ENCODE measurements at places on chromosomes 1 and 21.
A peak's percentile ranks its signal among the peaks of the same experiment; 100 is the strongest.

- no peak for DNase-seq
Measured at GRCh38 chr1:113141650-113142473, 68.9 kb downstream of the LRIG2 start.

DNA sequence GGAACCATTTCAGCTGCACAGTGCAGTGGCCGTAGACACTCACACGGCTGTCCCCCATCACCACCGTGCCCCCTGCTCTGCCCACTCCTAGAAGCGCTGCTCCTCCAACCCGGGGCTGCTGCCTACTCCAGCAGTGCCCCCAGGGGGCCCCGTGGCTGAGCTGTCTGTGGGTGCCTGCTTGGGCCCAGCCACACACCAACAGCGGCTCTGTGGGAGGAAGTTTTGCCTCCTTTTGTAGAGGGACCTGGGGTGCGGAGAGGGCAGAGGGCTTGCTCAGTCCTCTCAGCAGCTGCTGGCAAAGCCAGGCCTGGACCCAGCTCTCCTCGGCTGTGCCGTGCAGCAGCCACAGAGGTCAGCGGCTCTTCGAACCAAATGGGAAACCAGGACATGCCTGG is 11.4 kb upstream of the LRRC3 start:
- no peak for DNase-seq

- no peak for DNase-seq
Measured at GRCh38 chr21:21436012-21436534, 437.9 kb downstream of the NCAM2 start.

GRCh38 chr1:100627054-100627716 is 89.2 kb downstream of the GPR88 start:
- no peak for DNase-seq

DNA sequence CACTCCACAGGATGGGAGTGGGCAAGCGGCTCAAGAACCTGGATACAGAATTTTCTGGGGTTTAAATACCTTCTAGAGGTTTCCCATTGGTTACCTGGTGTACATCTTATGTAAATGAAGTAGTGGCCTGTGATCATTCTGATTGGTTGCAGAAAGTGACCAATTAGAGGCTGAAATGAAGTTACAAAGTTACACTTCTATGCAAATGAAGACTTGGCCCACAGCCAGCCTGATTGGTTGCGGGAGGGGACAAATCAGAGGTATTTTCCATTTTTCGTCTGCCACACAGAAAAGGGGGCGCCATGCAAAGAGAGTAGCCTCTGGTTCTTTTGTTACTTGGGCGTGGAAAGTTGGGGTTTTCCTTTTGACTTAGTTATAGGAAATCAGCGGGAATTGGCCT is 8.9 kb downstream of the KCNAB2 start:
- no peak for DNase-seq

DNA sequence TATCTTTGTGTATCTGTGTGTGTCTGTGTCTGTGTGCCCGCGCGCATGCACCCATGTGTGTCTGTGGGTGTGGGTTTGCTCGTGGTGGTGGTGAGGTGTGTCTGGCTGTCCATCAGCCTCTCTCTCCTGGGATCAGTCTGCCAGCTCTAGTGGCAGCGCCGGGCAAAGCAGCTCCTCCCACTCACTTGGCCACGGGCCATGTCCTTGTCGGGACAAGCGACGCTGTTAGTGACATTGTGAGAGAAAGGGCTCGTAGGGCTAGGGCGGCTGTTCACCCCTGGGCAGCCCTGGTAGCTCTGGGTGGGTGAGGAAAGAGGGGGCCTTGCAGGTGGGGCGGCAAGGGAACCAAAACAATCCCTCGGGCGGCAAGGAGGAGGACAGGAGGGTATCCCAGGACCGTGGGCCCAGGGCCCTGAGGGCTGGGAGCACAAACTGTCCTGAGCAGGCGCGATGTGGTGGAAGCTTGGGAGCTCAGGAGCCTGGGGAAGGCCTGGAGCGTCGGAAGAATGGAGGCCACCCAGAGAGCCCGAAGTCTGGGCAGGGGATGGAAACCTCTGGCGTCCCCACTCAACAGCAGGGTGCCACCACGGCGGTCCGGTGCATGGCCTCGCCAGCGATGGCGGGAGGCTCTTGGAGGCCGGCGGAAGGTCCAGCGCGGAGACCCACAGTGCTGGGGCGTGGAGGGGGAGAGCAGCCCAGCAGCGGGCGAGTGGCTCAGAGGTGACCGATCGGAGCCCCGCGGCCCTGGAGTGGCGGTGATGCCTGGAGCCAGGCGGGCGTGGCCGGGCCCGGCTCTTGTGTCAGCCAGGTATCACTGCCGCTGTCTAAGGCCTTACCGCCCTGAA is 140.5 kb downstream of the LIPI start:
- DNase-seq, result no peak

DNA sequence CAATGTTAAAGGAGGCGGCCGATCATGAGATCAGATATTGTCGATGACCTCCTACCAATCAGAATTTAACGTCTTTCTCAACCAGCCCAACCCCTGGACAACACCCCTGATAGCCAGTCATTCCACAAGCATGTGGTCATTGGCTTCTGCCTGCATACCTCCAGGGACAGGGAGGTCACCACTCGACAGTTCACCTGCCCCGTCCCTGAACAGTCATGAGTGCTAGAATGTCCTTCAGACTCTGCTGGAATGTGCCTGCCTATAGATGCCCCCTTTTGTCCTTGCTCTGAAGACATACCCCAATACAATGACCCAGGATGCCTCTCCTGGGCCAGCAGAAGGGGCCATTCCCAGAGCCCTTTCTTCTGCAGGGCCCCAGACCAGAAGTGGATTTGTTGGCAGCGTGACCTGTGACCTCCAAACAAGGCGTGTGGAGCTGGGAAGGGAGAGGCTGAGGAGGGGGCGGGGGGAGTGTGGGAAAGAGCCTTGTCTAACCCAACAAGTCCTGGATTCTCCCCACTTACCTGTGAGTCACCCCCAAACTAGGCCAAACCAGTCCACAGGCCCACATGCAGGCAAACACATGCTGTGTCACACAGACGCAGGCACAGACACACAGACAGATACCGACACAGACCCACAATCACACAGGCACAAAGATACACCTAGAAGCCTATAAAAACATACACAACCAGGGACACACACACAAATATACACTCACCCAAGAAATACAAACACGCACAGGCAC is 2.2 kb downstream of the CRYBG2 start:
- no peak for DNase-seq

- DNase-seq, result no peak
Measured at GRCh38 chr1:37146071-37146470, 111.8 kb upstream of the GRIK3 start.

- no peak for DNase-seq
Measured at GRCh38 chr1:207064561-207064960, 11.5 kb downstream of the PFKFB2 start.

DNA sequence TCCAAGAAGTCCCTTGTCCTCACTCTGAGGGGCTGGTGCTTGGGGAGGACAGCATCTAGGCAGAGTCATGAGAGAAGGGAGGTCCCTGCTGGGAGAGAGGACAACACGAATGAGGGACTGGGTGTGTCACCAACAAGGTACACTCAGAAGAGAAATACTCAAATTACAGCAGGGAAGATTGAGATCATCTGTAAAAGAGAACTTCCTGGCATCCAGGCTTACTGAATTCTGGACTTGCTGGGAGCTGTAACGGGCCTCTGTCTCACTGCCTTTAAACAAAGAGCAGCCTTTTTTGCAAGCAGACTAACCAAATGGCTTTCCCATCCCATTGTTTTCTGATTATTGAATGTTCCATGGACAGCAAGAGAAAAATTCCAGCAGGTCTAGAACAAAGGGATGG is 195.7 kb upstream of the RAB4A start:
- no peak for DNase-seq

GRCh38 chr21:26587736-26588201 is 14.7 kb upstream of the CYYR1 start:
- no peak for DNase-seq

DNA sequence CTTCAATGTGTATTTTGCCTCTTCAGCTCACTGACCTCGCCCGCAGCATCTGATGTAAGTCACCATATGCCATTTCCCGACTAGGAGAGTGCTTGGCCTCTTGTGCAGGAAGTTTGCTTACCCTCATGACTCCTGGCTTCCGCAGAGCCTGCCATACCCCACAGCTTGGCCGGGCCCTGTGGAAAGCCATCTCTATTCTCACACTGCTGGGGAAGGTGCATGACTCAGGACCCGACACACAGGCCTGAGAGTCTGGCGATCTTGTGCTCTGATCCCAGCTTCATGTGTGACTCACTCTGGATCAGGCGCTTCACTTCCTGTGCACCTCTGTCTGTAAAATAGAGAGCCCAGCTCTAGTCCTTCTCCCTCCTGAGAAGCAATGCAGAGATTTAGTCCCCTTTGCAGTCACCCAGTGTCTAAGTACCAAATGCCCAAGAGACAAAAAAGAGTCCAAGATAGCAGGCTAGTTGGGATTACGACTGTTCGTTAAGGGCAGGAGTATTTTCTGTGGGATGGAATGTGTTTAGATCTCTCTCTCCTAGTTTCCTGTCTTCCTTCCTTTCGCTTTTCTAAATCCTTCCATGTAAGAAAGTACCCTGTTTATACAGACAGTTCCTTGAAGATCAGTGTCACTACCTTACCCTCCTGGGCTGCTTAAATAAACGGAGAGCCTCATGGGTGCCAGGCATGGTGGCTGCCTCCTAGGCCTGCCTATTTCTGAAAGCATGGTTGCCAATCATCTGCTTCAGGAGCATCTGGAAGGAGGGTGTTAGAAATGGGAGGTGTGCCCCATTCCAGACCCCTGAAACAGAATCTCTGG is 62.8 kb upstream of the KIF26B start:
- no peak for DNase-seq

DNA sequence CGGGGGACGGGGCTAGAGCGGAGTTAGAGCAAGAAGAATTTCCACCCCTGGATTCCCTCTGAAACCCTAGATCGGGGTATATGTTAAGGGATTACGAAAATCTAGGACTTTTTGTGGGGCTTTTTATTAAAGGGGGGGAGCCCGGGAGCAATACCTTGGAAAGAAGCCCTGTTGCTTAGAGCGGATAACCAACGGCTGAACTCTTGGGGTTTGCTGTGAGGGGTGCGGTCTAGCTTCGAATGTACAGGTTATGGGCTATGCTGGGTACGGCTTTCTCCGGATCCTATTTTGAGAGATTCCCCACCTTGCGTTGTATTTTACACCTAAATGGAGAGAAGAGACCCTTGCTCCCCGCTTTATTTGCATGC is 626 bp downstream of the DYRK3 start:
- no peak for DNase-seq

DNA sequence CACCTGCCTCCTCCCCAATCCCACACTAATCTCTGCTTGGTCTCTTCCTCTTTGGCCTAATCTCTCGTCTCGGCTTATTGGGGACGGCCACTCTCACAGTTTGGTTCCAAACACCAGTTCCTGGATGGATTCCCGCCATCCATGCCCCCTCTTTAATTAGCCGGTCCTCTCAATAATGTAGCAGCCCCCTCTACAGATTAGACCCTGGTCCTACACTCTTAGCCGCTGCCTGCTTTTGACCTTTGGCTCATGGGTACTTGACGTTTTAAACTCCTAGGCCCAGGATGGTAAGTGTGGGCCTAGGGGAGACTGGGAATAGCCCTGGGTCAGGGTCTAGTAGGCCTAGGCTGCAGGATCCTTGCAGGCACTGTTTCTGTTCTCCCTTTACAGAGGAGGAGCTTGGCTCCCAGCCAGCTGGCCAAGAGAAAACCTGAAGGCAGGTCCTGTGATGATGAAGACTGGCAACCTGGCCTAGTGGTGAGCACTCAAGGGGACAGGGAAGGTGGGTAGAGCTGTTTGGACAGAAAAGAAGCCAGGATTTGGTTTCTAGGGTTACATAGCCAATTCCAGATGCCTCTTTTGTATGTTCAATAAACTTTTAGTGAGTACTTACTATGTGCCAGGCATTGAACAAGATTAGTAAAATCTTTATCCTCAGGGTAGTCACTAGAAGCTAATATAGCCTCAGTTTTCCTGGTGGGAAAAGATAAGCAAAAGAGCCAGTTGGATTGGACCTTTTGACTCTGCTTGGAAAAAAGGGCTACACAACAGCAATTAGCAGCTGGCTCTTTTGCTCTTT is 758 bp downstream of the RAD54L start:
- DNase-seq, result peak; percentile 10

GRCh38 chr1:224673141-224673540 is 57.0 kb downstream of the CNIH3 start:
- no peak for DNase-seq

DNA sequence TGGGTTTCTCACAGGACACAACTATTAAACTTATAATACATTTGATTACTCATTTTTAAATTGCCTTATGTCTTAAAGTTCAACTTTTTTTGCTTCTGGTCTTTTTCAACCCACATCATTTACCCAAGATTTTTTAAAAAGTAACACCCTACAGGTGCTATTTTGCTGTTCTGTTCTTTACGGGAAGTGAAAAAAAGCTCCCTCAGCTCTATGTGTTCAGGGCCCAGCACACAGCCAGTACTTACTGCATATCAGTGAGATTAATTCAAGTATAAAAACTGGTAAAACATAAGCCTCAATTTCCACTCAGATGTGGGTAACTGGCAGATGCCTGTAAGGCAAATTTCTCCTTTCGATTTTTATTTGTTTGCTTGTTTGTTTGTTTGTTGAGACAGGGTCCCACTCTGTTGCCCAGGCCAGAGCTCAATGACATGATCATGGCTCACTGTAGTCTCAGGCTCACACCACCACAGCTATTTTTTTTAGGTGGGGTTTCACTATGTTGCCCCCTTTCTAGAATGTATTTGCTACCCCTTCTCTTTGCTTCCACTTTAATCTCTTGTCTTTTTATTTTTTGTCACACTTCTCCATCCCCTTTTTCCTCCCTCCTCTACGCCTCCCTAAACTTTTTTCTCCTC is 20.3 kb downstream of the RNASEL start:
- DNase-seq, result no peak

DNA sequence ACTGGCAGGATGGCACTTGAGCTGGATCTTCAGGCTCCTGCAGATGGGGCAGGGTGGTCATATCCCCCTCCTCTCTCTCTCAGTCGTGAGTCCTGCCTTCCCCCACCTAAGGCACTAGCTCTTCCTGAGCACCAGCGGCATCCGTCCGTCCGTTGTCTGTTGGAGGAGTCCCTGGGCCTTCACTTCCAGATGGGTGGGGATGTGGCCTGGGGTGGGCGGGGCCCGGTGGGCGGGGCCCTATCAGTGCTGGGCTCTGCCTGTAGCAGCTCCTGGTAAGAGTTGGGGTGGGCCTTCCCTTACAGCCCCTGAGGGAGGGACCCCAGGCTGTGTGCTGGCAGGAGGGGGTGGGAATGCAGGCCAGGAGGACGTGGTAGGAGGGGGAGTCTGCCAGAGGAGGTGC is 10.3 kb downstream of the LDLRAD2 start:
- no peak for DNase-seq

DNA sequence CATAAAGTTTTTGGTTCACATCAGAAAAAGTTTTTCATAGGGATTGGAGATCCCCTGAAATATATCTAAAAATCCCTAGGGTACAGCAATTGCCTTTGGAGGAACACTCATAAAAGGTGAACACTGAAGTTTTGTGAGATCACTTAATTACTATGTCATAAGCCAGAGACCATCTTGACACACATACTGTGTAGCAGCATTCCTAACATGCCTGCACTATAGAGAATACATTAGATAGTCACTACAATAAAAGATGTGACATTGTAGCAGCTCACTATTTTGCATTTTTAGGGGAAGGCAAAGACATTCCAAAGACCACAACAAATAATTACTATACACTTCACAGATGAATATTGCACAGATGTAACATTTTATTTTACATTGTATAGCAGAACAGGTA is 779.9 kb downstream of the KCNT2 start:
- no peak for DNase-seq
